ENCODE measurements at places on chromosomes 7 and 10.

- H3K27ac ChIP-seq: no peak overlapping the region
- H3K4me3 ChIP-seq: no peak overlapping the region
- no peak for DNase-seq
- no peaks in the 10 kb centered on the region for H3K36me3 ChIP-seq
- H3K4me1 ChIP-seq: no peaks in the 10 kb centered on the region
Observed at GRCh38 chr10:6053816-6054631, 8.1 kb downstream of the IL2RA start.

- no peak overlapping the region for H3K27ac ChIP-seq
- no peaks in the 10 kb centered on the region for H3K36me3 ChIP-seq
- no peak overlapping the region for H3K4me3 ChIP-seq
- DNase-seq: no peak
- H3K27me3 ChIP-seq: peaks cover 17% of the 10 kb centered on the region
Observed at GRCh38 chr10:1552881-1553670, 184.2 kb downstream of the ADARB2 start.

DNA sequence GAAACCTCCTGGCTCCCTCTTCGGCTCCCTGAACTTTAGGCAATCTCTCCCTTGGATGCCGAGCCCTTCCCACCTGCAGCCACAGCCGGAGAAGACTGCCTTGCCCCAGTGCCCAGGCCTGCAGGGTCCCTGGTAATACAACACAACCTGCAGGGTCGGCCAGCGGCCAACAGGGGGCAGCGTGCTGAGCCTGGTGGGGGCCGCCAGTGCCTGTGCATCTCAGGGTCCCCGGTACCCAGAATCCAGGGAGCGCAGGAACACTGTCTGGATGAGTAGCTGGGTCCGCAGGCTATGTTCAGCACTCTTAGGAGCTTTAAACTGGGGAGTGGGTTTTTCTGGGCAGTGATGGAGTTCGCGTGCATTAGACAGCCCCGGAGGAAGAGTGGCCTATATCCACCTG is 17.5 kb upstream of the C10orf71 start:
- no peak overlapping the region for H3K27ac ChIP-seq
- peaks cover 36% of the 10 kb centered on the region for H3K27me3 ChIP-seq
- H3K4me1 ChIP-seq: peaks cover 2% of the 10 kb centered on the region
- H3K36me3 ChIP-seq: no peaks in the 10 kb centered on the region

DNA sequence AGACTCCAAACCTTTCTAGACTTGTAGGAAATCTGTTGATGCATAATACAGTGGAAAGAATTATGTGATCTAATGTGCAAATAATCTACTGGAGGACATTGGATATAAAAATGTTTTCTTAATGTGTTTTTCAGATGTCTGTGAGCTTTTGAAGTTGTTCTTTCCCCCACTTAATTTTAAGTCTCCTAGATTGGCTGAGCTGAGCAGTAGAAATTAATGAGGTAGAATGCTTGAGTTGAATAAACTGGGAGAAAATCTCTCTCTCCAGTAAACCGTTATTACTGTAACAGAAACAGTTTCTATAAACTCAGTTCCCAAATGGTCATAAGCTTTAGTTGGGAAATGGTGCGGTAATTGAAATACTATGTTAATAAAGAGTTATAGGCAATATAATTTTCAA is 15.7 kb downstream of the CSGALNACT2 start:
- DNase-seq: no peak
- H3K27ac ChIP-seq: peak overlapping the region; percentile 44
- H3K4me1 ChIP-seq: peaks cover 23% of the 10 kb centered on the region
- no peak overlapping the region for H3K4me3 ChIP-seq
- no peaks in the 10 kb centered on the region for H3K36me3 ChIP-seq
- H3K27me3 ChIP-seq: no peaks in the 10 kb centered on the region

GRCh38 chr10:61841338-61841875 is 60.1 kb upstream of the ARID5B start:
- H3K27me3 ChIP-seq: no peaks in the 10 kb centered on the region
- H3K27ac ChIP-seq: no peak overlapping the region
- DNase-seq: no peak

GRCh38 chr10:91816981-91817380 is 18.8 kb downstream of the TNKS2 start:
- peaks cover 35% of the 10 kb centered on the region for H3K36me3 ChIP-seq
- no peaks in the 10 kb centered on the region for H3K27me3 ChIP-seq
- DNase-seq: no peak
- no peak overlapping the region for H3K27ac ChIP-seq

GRCh38 chr10:44979281-44980191 is 927 bp upstream of the DEPP1 start:
- H3K4me3 ChIP-seq: no peak overlapping the region
- H3K36me3 ChIP-seq: no peaks in the 10 kb centered on the region
- no peaks in the 10 kb centered on the region for H3K27me3 ChIP-seq
- DNase-seq: no peak
- H3K27ac ChIP-seq: peak overlapping the region; percentile 91
- H3K4me1 ChIP-seq: peaks cover 64% of the 10 kb centered on the region

- H3K27ac ChIP-seq: no peak overlapping the region
- no peaks in the 10 kb centered on the region for H3K4me1 ChIP-seq
- DNase-seq: no peak
- H3K4me3 ChIP-seq: no peak overlapping the region
- no peaks in the 10 kb centered on the region for H3K27me3 ChIP-seq
- no peaks in the 10 kb centered on the region for H3K36me3 ChIP-seq
Observed at GRCh38 chr10:33142295-33142694, 184.3 kb upstream of the ITGB1 start.

GRCh38 chr10:110501142-110501937 is 3.6 kb downstream of the DUSP5 start:
- DNase-seq: peak; percentile 63
- H3K4me1 ChIP-seq: peaks cover 54% of the 10 kb centered on the region
- H3K27me3 ChIP-seq: peaks cover 45% of the 10 kb centered on the region
- no peak overlapping the region for H3K4me3 ChIP-seq
- H3K27ac ChIP-seq: no peak overlapping the region
- no peaks in the 10 kb centered on the region for H3K36me3 ChIP-seq

DNA sequence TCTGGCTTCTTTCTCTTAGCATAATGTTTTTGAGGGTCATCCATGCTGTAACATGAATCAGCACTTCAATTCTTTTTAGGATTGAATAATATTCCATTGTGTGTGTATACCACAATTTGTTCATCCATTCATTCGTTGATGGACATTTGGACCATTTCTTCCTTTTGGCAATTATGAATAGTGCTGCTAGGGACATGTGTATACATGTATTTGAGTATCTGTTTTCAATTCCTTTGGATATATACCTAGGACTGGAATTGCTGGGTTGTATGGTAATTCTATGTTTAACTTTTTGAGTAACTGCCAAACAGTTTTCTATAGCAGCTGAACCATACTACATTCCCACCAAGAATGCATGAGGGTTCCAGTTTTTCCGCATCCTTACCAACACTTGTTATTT is 39.2 kb downstream of the GBF1 start:
- H3K27ac ChIP-seq: no peak overlapping the region
- peaks cover 4% of the 10 kb centered on the region for H3K36me3 ChIP-seq
- no peaks in the 10 kb centered on the region for H3K27me3 ChIP-seq
- H3K4me3 ChIP-seq: no peak overlapping the region
- DNase-seq: no peak

DNA sequence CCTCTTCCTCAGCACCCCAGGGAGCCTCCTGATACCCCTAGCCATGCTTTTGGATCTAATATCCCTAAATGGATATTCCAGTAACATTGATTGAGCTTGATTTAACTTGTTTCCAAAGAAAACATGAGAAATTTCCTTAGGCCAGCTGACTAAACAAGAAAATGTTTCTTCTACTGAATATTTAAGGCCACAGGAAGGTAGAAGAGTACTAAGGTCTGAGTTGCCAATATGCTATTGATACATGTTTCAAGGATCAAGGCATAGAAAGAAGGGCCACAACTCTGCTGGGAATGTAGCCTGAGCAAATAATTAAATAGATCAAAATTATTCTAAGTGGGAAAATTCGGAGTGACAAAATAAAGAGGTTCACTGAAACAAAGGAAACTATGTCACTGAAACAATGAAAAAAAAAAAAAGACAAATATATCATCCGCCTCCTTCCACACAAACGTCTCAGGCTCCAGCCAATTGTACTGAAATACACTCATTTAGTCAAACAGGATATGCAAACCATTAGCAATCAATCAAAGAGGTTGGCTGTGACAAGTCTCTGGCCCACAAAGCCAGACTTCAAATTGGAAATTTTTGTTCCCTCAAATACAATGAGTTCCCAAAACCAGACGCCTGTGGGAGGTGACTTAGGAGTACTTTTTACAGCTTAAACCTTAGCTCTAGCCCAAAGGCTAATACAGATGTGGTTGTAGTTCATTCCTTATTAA is 396.2 kb downstream of the HTR7 start:
- no peak for DNase-seq
- H3K27ac ChIP-seq: no peak overlapping the region
- H3K27me3 ChIP-seq: no peaks in the 10 kb centered on the region
- H3K36me3 ChIP-seq: no peaks in the 10 kb centered on the region

- no peak overlapping the region for H3K4me3 ChIP-seq
- peaks cover 14% of the 10 kb centered on the region for H3K4me1 ChIP-seq
- H3K27me3 ChIP-seq: no peaks in the 10 kb centered on the region
- no peak overlapping the region for H3K27ac ChIP-seq
Observed at GRCh38 chr7:46784732-46785131, 797.2 kb downstream of the TNS3 start.

DNA sequence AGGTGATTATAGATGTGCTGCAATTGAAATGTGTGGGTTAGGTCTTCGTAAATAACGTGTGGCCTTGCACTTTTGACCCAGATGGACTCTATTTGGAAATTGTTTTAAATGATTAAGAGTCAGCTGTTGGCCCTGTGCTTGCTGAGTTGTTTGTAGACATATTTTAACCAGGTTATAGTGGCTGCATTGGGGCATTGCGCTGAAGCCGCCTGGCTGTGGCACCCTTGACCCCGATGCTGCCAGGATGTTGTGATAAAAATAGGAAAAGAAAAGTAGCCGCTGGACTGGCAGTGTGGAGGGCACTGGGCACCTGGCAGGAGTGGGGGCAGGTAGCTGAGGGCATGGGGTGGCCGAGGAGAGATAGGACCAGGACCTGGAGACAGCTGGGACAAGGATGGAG is 13.4 kb downstream of the LRRC27 start:
- peaks cover 42% of the 10 kb centered on the region for H3K36me3 ChIP-seq
- no peak for DNase-seq
- no peak overlapping the region for H3K4me3 ChIP-seq

- no peaks in the 10 kb centered on the region for H3K27me3 ChIP-seq
- no peak overlapping the region for H3K4me3 ChIP-seq
- no peaks in the 10 kb centered on the region for H3K36me3 ChIP-seq
- no peak for DNase-seq
Observed at GRCh38 chr10:37146443-37146842, 21.0 kb downstream of the ANKRD30A start.

GRCh38 chr10:77005871-77006270 is 631.7 kb downstream of the KCNMA1 start:
- H3K27me3 ChIP-seq: no peaks in the 10 kb centered on the region
- no peak overlapping the region for H3K27ac ChIP-seq

- H3K27ac ChIP-seq: peak overlapping the region; percentile 90
- no peak for DNase-seq
- H3K4me1 ChIP-seq: peaks cover 52% of the 10 kb centered on the region
- H3K36me3 ChIP-seq: no peaks in the 10 kb centered on the region
- H3K4me3 ChIP-seq: no peak overlapping the region
Observed at GRCh38 chr10:78563314-78563713, 505.5 kb upstream of the ZMIZ1 start.

GRCh38 chr10:44854693-44855350 is 56.3 kb upstream of the TMEM72 start:
- no peak for DNase-seq
- H3K27me3 ChIP-seq: peaks cover 7% of the 10 kb centered on the region
- H3K36me3 ChIP-seq: no peaks in the 10 kb centered on the region
- H3K4me3 ChIP-seq: no peak overlapping the region
- no peak overlapping the region for H3K27ac ChIP-seq

- H3K27me3 ChIP-seq: no peaks in the 10 kb centered on the region
- peak within 1 kb of the TSS; percentile 93 for H3K4me3 ChIP-seq
- H3K4me1 ChIP-seq: peaks cover 47% of the 10 kb centered on the region
- DNase-seq: peak; percentile 74
- H3K27ac ChIP-seq: peak within 1 kb of the TSS; percentile 98
Observed at GRCh38 chr7:74657692-74658177, at the start of gene GTF2I. Gene GTF2I, plus strand, starts transcription at chr7:74657718. Its CDS starts 31,411 bp downstream, at chr7:74689129.

DNA sequence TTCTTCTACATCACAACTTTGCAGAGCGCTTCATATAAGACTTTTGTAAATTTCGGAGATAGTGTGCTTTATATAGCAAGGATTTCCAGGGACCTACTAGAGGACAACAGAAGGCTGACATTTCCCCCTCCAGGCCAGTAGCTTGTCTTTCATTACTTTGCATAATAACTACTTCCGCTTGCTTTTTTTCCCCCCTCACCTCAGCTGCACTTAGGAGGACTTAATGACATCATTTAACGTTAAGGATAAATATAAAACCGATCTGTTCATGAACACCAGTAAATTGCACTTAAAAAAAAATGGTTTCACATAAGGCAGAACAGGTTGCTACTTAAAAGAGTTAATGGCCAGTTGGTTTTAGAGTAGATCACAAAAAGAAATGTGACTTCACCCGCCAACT is 172.3 kb downstream of the AUTS2 start:
- no peak overlapping the region for H3K4me3 ChIP-seq
- H3K27me3 ChIP-seq: no peaks in the 10 kb centered on the region
- H3K27ac ChIP-seq: no peak overlapping the region
- no peak for DNase-seq
- H3K36me3 ChIP-seq: peaks cover 2% of the 10 kb centered on the region

DNA sequence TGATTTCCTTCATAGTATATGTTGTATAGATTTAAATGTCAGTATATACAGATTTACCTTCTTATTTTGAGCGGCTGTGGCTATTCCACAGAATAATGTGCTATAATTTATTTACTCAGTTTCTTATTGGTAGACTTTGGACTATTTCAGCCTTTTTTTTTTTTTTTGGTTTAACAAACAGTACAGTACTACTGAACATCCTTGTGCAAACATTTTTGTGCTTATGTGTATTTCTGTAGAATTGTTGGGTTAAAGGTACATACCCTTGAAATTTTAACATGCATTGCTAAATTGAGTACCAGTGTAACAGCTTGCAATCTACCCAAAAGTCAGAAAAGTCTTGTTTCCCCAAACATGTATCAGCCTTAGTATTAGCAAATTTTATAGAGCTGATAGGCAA is 68.8 kb downstream of the HHEX start:
- H3K4me1 ChIP-seq: peaks cover 14% of the 10 kb centered on the region
- no peaks in the 10 kb centered on the region for H3K36me3 ChIP-seq
- H3K4me3 ChIP-seq: no peak overlapping the region
- no peak for DNase-seq
- H3K27me3 ChIP-seq: peaks cover 4% of the 10 kb centered on the region

Measured in mesothelial cell of epicardium (in vitro differentiated cells).